ENCODE measurements at places on chromosomes 5 and 9.

GRCh38 chr5:132915681-132916080 is 42.2 kb downstream of the LEAP2 start:
- DNase-seq = no peak

DNA sequence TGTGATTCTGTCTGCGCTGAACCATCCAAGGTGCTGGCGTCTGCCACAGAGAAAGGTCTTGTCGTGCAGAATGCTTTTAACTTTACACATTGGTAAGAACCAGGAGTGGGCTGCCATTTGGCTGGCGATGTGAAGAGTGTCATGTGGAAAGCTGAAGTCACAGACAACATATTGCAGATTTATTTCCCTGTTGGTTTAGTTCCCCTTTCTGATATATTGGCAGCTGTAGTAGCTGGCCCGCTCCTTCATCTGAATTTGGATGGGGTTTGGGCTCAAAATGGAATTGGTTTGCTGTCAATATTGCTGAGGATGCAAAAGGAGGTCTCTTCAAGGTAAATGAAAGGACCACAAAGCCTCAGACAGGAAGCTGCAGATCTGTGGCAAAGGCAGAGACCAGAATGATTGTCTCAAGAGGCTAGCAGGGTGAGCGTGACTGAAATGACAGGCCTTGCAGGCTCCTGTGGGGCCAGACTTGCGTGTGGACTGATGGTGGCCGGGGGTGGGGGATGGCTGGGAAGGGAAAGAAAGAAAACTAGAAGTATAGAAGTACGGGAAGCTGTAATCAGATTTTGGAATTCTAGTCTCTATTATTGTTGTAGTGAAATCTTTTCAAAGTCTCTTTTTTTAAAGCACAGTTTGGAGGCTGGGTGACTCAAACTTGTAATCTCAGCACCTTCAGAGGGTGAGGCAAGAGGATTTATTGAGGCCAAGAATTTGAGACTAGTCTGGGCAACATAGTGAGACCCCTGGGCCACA is 25.1 kb upstream of the CD180 start:
- no peak for DNase-seq

GRCh38 chr5:111461255-111461671 is 51.1 kb downstream of the STARD4 start:
- peak; percentile 17 for DNase-seq

DNA sequence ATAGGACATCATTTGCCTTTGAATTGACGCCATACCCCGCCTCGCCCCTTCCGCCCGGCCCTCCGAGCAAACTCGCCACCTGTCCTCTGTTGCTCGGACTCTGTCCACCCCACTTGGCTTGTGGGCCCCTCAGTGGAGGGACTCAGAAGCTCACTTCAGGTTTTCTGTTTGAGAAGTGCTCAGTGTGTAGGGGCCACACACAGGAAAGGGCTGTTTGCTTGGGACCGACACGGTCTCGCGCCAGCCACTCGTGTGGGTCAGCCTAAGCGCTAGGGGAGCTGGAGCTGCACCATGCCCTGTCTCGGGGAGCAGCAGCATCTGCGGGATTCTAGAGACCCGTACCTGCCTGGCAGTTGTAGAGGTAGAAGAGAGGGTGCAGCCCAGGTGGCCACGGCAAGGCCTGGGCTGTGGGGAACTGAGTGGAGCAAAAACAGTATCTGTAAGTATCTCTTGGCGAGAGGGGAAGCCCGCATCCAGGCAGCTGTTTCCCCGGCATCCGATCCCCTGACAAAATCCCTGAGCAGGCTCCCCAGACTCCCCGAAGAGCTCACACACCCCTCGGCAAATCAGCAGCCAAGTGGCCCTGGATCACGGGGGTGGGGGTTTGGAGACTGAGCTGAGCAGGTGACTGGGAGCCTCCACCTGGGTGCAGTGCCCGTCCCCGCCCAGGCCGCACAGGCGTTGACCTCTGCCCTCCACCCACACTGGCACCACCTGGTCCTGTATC is 52.2 kb downstream of the COL5A1 start:
- DNase-seq = no peak

DNA sequence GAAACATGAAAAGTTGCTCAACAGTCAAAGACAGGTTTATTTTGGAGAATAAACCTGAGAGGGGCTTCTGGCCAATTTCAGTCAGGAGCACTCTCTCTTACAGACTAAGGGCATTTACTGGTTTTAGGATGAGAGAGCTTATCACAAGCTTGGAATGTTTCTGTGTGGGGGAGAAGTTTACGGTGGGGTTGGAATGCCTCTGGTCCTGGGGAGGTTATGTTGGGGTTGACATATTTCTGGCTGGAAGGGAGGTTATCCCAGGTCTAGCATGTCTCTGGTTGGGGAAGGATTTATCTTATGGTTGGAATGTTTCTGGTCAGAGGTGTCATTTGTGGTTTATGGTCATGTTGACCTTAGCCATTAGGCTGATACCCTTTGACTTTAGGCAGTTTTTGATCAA is 1867.3 kb downstream of the EFNA5 start:
- no peak for DNase-seq

DNA sequence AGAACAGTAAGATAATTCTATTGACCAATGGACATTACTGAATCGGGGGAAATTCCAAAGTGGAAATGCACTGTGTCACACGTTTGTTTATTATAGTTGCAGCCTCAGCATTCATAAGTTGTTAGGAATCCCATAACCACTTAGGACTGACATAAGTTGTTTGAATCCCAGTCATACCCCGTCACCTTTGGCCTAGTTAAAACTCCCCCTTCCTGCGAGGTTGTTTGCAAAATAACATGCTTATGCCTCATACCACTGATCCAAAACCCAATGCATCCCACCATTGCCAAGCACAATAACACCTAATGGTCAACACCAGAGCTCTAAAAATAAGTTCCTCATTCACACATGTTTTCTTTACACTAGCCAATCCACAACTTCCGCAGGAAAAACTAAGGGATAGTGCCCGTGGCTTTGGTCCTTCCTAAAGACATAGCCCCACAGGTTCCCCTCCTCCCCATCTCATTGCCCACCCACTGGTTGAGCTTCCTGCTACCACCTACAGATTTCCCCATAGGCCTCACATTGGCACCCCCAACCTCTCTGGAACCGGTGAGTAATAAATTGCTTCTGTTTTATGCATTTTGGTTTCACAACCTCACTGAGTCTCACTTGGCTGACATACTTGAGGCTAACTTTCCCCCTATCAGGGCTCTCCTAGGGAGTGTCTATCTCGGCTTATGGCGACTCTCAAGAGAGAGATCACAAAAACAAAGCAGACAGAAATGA is 42.3 kb upstream of the MUSK start:
- no peak for DNase-seq

DNA sequence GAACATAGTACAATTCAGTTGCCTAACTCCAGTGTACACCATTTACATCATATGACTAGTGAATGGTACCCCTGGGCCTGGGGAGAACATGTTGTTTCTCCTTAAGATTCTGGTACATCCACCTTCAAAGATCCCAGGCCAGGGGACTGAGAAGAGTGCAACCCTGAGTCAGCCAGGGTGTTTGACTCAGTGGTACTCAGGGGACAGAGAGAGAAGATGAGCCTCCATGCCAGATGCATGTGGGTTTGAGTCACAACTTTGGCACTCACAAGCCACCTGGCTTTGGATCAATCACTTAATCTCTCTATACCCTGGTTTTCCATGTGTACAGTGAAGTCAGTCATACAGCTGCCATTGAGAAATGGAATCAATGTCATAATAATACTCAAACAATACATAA is 53.7 kb downstream of the MAP1B start:
- DNase-seq = no peak

- no peak for DNase-seq
These were observed 14.6 kb downstream of the ARL15 start for GRCh38 chr5:54295651-54296276.

GRCh38 chr5:177367981-177368868 is 10.5 kb downstream of the RGS14 start:
- no peak for DNase-seq

DNA sequence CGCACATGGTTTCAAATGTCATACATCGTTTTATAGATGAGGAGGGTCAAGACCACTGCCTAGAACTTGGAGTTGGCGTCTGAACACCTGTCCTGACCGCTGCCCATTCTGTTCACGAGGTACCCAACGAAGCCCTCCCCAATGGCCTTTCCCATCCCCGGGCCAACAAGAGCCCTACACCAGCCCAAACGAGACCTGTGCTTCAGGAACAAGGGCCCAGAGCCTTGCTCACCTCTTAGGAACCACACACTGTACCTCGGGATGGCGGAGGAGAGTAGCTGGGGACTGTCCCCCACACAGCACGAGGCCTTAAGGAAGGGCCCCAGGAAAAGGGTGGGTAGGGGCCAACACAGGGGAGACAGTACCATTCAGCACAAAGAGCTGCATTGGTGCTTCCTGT is 3.0 kb downstream of the SURF6 start:
- no peak for DNase-seq

GRCh38 chr9:27386571-27387091 is 89.7 kb upstream of the EQTN start:
- no peak for DNase-seq

GRCh38 chr5:95424016-95424415 is 32.9 kb downstream of the FAM81B start:
- DNase-seq = no peak

DNA sequence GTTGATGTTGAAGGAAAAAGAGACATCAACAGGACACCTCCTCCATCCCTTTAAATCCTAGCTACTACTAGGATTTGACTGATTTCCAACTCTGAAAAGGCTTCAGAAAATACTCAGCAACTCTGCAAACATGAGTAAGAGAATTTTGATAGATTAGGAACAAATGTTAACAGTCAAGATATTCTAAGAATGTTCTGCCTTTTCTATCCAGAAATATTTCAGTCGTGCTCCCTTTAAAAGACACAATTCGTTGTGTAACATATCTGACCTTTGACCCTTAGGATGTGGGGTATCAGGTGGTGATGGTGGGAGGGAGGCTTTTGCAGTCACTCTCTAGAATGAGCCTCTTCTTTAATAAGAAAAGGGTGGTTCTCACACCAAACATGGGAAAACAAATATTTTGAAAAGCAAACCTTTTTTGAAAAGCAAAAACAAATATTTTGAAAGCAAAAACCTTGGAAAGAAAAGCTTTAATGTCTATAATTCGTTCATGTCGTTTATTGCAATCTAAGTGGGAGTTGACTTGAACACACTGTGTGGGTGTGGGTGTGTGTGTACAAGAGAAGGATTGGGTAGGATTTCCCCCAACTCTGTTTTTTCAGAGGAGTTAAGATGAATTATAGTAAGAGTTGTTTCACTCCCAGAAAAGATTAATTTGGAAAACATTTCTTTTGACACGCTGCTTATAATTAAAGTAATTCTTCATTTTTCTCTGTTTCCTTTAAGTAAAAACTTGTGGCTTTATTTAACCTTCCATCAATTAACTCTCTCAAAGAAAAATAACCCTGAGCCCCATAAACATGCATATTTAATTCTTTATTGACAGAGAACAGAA is 152.8 kb downstream of the TMEM167A start:
- no peak for DNase-seq

- no peak for DNase-seq
These were observed 114.2 kb upstream of the ADAMTS16 start for GRCh38 chr5:5025774-5026408.

- no peak for DNase-seq
These were observed 108.0 kb upstream of the NR5A1 start for GRCh38 chr9:124615100-124615742.

DNA sequence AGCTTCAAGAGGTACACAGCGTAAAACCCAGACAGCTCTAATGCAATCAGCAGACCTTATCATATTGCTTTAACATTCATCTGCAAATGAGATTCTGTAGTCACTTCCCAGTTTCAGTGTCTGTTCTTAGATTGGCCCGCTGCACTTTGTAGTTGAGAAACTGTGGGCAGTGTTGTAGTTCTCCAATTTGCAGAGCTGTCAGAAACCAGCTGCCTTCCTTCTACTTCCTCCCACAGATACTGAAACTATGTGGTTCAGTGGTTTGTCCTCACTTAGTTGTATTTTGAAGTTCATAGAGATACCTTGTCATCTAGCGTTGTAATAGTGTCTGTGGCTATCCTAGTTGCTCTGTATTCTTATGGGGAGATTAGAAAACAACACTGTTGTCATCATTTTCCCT is 39.6 kb upstream of the TRIM36 start:
- no peak for DNase-seq

GRCh38 chr5:15529821-15530220 is 29.8 kb downstream of the FBXL7 start:
- DNase-seq = no peak

DNA sequence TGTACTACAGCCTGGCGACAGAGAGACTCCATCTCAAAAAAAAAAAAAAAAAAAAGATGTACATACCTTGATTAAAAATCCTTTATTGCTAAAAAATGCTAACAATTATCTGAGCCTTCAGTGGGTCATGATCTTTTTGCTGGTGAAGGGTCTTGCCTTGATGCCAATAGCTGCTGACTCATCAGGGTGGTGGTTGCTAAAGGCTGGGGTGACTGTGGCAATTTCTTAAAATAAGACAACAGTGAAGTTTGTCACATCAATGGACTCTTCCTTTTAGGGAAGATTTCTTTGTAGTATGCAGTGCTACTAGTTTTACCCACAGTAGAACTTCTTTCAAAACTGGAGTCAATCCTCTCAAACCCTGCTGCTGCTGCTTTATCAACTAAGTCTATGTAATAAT is 33.9 kb upstream of the OTULINL start:
- DNase-seq = no peak

GRCh38 chr5:76606701-76607100 is 16.5 kb downstream of the F2RL2 start:
- no peak for DNase-seq

DNA sequence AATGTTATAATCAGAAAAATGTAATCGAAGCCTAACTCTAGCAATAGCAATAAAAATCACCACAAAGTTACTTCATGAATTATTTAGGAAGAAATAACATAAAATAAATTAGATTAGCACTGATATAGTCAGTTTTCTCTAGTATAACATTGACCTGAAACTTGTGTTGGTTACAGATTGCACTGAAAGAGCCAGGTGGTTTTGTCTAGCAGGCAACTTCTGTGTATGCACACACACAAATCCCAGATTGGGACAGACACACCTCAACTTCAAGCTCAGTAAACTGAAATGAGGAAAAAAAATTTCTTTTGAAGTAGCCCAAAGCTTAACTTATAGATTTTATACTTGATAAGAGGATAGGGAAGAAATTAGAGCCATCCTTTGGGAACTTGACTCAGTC is 129.3 kb downstream of the EFNA5 start:
- no peak for DNase-seq

GRCh38 chr5:151471276-151471675 is 23.9 kb downstream of the SLC36A1 start:
- DNase-seq = no peak

DNA sequence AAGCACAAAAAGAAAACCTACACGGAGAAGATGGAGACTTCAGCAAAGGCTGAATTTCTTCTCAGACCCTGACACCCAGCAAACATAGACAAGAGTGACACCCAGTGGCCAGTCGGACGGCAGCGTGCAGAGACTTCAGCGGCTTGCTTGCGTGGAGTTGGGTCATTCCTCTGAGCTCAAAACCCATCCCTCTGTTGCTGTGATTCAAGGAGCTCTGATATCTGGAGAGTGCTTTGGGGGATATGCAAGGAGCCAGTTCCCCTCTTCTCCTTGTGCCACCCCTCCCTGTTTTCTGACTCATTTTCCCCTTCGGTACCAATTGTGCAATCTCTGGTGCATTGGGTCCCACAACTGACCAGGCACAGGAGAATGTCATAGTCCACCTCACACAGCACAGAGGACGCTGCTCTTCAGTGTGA is 27.5 kb downstream of the SH3TC2 start:
- DNase-seq = peak; percentile 96

GRCh38 chr9:70551801-70552200 is 137.3 kb upstream of the KLF9 start:
- DNase-seq = no peak

Measured in posterior cingulate gyrus (tissue), 11 donors.